ENCODE measurements at places on chromosomes 5 and 9.

GRCh38 chr9:124291801-124292396, 34.1 kb downstream of the NEK6 start:
- no peak for DNase-seq

DNA sequence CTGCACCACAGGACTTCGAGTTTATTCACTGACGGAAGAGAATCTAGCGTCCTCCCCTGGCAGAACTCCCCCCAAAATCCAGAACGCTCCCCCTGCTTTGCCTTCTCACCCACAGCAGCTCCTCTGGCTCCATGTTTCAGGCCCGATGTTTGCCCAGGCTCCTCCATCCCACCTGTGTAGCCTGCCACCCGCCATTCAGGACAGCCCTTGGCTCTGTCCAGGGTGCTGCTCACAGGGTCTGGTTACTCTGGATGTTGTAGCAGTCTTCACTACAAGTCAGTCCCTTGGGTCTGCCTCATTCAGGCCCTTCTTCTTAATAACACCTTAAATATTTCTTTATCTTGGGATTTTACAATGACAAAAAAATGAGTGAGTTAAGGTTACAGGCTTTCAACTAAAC, 41.3 kb upstream of the SV2C start:
- peak; percentile 73 for DNase-seq

GRCh38 chr9:128554155-128554862, 1.9 kb downstream of the SPTAN1 start:
- DNase-seq = peak; percentile 68

DNA sequence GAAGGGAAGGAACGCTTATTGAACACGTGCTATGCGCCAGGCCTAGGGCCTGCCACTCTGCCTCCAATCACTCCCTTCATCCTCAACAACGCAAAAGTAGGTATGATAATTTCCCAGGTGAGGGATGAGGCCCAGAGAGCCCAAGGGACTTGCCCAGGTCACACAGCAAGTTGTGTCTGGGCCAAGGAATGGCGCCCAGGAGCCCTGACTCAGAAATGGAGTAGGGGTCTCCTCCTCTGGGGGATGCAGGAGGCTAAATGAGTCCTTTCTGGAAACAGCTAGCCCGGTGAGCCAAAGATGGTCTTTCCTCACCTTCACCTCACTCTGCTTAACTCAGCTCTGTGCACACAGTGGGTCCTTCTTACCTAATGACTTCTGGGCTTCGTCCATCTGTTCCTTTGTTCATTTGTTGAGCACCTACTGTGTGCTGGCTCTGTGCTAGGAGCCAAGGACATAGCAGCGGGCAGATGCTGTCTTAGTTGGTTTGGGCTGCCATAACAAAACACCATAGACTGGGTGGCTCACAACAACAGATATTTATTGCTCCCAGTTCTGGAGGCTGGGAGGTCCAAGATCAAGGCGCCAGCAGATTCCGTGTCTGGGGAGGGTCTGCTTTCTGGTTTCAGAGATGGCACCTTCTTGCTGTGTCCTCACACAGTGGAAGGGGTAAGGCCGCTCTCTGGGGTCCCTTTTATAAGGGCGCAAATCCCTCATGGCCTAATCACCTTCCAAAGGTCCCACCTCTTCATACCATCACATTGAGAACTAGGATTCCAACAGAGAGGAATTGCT, 22.3 kb upstream of the NEURL1B start:
- no peak for DNase-seq

GRCh38 chr5:60161340-60161934, 267.9 kb upstream of the PDE4D start:
- DNase-seq = no peak

GRCh38 chr5:168350315-168350714, 58.9 kb downstream of the WWC1 start:
- DNase-seq = no peak

- no peak for DNase-seq
Measured at GRCh38 chr9:72863456-72864094, 89.3 kb downstream of the ALDH1A1 start.

DNA sequence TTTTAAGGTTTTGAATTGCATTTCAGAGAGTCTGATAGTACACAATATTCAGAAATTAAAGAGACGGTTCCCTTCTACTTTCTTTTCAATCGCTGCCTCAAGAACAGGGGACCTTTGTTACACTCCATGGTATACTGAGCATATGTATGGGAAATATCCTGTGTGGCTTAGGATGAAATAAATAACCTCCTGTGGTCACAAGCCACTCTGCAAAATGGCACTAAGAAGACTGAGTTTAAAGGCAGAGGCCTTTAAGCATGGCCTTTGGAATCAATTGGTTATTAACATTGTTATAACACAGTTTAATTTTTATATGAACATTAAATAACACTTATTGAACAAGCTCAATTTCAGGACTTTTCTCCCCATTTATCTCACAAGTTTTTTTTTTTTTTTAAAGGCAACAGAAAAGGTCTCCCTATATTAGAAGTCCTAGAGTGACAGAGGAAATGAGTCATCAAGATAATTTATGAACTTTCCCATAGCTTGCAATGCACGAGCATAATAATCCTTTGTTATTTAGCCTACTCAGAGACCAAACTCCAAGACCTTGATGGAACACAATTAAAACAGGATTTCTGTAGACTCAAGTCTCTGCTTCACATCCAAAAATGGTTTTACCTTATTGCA, 341.9 kb downstream of the TMEM167A start:
- no peak for DNase-seq

DNA sequence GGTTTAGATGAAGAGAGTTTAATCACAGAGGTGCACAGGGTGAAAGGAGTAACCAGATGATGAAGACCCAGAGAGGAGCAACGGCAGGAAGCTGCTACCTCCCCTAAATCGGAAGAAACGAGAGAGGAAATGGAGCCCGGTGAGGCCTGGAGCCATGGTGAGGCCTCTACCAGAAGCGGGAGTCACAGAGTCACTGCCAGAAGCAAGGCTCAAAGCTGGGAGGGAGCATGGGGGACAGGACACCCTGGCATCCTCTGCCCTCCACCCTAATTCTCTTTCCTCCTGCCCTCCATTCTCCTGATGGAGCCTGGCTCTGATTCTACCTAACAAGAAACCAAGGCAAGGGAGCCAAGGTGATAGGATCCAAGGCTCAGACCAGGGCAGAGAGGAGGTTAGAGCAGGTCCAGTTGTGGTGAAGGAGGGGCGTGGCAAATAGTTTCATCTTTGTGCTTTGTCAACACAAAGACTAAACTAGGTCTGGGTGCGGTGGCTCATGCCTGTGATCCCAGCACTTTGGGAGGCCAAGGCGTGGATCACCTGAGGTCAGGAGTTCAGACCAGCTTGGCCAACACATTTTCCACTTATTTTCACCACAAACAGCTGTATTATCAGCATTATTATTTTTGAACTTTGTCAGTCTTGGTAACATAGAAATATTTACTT, 134.4 kb upstream of the RAI14 start:
- DNase-seq = no peak

DNA sequence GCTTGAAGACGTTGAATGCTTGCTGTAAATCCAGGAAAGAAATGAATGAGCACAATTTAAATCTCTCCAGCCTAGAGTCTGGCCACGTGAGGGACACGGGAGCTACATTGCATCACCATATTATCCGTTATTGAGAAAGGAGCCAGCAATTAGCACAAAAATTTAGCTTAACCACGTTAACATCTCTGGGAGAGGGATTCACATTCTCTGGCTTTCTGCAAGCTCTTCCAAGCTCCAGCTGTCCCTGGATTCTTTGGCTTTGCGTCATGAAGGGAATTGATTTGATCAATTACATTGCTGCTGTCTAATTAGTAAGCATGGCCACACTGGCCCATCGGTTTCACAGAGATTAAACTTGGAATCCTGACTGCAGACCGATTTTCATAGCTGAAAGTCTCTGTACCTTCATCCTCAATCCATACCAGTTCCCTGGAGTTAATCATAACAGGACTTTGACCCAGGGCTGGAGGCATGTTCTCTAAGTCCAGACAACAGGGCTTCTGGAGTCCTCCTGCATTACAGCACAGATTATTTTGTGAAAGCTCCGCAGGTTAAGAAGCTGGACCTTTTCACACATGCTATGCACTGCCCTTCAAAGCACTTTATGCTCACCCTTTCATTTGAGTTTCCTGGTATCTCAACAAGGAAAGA, 31.6 kb downstream of the ADRA1B start:
- DNase-seq = no peak

DNA sequence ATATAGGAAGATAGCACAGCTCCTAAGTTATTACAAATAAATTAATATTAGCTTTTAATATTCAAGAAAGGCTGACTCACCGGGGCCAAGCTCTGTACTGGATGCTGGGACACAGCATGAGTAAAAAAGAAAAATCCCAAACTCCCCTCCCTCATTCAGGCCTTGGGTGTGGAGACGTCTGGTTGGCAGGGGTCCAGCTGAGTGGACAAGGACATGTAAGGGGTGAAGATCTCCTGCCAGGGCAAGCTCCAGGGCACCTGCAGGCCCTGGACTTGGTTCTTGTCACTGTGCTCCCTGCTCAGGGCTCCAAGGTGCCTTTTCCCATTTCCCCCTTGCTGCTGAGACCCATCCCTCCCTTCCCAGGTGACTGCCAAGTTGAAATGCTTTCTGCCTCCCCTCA, 388.5 kb downstream of the ENC1 start:
- no peak for DNase-seq

DNA sequence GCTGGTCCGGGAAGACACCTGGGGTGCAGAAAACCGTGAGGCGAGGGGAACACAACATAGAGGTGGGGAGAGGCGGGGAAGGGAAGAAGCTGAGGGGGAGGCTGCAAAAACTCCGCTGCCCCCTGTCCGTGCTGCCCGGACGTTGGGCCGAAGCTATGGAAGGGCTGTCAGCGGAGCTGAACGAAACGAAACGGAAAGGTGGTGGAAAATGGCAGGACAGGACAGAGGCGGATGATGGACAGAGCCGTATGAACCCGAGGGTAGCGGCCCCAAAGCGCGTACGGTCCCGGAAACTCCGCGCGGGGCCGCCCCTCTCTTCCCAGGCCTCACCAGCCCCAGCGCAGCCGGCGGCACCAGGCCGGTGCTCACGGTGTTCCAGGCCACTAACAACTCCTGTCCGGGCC, 272 bp downstream of the ANAPC2 start:
- no peak for DNase-seq

DNA sequence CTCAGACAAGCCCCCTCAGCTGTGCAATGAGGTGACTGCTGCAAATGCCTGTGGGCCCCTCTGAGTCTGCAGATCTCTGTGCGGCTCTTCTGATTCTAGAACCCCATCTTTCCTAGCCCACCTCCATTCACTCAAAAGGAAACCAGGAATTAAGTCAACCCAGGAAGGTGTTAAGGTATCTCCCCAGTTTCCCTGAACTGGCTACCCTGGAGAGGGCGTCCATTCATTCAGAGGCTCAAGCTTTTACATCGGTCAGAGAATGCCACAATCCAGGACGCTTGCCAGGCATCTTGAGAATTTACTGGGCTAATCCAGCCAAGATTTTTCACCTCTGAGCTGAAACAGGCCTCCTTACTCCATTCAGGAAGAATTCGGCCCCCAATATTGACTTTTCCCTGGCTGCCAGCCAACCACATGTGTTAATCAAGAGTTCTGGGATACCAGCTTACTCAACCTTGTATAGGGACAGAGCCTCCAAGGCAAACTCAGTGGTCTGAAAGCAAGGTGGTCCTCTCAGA, 889 bp upstream of the ADAMTS12 start:
- no peak for DNase-seq

DNA sequence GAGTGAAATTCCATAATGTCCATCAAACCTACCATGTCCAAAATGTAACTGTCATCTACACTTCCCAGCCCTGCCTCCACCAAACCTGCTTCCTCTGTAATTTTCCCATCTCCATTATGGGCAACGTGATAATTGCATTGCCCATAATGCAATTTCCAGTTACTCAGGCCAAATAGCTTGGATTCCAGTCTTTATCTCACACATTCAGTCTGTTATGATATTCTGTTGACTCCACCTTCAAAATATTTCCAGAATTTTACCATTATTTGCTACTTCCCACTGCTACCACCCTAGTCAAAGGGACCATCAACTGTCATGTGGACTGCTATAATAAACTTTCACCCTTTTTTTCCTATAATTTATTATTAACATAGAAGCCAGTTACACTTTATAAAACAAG, 256.0 kb downstream of the CWC27 start:
- DNase-seq = no peak

GRCh38 chr5:118095115-118095514, 893.2 kb downstream of the DTWD2 start:
- no peak for DNase-seq

GRCh38 chr5:180118391-180118791, 46.8 kb upstream of the RNF130 start:
- DNase-seq = no peak

DNA sequence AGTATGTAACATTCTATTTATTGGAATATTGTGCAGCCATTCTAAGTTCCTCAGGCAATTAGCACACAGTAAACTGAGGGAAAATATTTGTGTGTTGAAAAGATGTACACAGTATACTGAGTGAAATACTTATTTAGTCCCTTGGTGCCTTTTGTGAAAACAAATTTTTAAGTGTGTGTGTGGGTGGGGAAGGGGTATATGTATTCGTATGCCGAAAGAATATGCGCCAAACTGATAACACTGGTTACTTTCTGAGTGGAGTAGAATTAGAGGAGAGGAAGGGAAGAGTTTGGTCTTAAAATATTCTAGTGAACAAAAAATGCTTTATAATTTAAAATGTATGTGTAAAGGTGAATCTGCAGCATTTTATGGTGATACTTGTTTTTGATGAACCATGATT, 3.1 kb downstream of the DCP2 start:
- DNase-seq = no peak

- no peak for DNase-seq
Measured at GRCh38 chr9:72043576-72043975, 16.8 kb downstream of the C9orf57 start.

DNA sequence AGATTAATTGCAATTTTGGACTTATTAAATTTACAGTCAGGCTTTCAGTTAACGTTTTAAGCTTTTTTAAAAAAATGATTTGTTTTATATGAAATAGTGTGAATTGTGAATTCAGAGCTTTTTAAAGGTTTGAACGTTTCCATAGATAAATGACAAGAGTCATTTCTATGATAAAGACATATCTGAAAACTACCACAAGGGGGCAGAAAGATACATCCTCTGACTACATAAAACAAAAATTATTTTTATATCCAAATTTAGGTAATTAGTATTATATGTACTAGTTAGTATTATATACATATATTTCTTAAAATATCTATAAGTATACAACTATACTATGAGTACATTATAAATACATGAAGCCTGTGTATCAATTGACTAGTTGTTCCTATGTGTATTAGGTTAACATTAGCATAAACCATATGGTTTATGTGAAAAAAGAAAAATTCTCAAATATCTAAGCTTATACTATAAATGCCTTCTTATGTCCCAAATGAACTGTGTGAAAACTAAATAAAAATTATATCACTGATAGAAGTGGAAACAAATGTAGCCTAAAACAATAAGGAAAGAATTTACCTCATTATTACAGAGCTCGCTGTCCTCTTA, 155.2 kb downstream of the MEF2C start:
- no peak for DNase-seq

- no peak for DNase-seq
Measured at GRCh38 chr9:34253460-34253837, 74.6 kb downstream of the UBAP1 start.

- no peak for DNase-seq
Measured at GRCh38 chr9:104025945-104026344, 68.2 kb upstream of the SMC2 start.

DNA sequence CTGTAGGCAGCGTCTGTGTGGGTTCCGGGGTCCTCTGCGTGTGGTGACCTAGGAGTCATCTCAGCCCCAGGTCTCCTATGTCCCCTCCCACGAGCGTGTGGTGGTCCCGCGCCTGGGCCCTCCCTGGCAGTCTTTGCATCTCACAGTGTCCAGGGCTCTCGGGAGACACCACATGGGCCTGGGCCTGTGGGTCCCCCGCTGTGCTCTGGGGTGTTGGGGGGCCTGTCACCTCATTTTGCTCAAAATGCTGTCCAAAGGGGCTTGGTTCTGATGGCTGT, 27.1 kb downstream of the CEP72 start:
- no peak for DNase-seq

All from WTC11 (cell line).